ENCODE measurements at places on chromosomes 2 and 18.

DNA sequence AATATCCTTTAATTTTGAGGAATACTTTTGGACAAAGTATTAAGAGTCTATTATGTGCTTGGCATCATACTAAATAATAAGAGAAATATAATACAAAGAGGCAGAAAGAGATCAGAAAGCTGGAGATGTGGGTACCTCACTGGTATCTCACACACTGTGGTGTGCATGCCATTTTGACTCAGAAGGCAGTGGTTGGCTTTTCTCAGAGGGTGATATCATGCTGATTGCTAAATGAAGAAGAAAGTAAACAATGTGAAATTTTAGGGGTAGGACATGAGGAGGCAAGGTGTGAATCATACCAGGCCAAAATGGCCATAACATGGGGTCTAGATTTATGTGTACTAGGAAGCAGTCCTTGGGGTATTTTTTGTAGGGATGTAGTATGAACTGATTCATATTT is 16.6 kb upstream of the SPOPL start:
- no peak for DNase-seq

GRCh38 chr18:24031318-24031717 is 16.8 kb downstream of the TTC39C start:
- no peak for DNase-seq

DNA sequence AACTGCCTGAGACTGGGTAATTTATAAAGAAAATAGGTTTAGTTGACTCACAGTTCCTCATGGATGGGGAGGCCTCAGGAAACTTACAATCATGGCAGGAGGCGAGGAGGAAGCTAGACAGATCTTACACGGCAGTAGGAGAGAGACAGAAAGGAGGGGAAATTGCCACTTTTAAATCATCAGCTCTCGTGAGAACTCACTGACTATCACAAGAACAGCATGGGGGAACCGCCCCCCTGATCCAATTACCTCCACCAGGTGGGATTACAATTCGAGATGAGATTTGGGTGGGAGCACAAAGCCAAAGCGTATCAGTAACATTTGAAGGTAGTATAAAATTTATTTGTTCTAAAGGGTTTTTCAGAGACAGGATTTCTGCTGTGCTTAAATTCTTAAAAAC is 5.4 kb downstream of the GALM start:
- DNase-seq, result no peak

DNA sequence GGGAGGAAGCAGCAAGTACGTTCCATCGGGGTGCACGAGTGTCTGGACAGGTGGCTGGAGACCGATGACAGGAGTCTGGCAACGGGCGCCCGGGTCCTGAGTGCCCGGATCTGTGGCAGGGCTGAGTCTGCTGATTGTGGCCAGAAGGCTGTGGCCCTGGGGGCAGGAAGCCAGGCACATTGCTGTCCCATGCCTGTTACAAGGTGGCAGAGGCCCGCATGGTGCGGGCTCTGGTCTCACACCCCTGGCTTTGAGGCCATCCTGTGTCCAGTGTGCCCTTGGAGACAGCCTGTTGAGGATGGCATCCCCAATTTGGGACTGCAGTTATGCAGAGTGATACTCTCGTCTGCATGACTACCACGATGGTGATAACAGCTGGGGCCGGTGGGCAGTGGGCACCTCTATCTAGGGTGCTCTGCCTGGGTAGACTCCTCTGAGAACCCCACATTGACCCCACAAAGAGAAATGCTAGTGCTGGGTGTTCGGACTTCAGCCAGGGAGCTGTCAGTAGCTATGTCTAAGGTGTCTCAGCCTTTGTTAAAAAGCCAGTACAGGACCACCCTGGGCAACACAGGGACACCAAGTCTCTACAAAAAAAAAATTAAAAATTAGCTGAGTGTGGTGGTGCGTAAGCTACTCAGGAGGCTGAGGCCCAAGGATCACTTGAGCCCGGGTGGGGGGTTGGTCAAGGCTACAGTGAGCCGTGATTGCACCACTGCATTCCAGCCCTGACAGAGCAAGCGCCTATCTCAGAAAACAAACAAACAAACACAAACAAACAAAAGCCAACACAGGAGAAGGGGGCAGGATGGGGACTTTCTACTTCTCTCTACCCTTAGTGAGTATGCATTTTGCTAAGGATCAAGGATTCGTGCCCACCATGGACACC is 88.3 kb downstream of the RHOB start:
- DNase-seq, result no peak

GRCh38 chr18:35282353-35282752 is 7.7 kb downstream of the ZSCAN30 start:
- DNase-seq, result no peak

DNA sequence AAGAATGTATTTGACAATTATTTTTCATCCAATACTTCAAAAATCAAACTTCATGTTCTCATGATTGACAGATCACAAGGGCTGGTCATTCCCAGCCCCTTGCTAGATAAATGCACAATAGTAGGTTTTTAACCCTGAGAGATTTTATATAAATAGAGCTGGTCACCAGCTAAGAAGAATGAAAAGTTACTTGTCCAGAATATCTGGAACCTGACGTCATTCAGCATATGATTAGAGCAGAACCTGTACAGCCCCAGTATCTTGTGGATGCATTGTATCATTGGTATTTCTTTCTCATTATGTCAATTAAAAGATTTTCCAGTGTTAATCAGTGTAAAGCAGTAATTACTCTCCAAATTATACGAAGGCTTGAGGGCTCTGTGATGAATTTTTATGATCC is 202.8 kb upstream of the RND3 start:
- DNase-seq, result no peak

Measured in cortex of kidney (tissue), 1 donor.